ENCODE measurements at places on chromosomes 1 and 21.

DNA sequence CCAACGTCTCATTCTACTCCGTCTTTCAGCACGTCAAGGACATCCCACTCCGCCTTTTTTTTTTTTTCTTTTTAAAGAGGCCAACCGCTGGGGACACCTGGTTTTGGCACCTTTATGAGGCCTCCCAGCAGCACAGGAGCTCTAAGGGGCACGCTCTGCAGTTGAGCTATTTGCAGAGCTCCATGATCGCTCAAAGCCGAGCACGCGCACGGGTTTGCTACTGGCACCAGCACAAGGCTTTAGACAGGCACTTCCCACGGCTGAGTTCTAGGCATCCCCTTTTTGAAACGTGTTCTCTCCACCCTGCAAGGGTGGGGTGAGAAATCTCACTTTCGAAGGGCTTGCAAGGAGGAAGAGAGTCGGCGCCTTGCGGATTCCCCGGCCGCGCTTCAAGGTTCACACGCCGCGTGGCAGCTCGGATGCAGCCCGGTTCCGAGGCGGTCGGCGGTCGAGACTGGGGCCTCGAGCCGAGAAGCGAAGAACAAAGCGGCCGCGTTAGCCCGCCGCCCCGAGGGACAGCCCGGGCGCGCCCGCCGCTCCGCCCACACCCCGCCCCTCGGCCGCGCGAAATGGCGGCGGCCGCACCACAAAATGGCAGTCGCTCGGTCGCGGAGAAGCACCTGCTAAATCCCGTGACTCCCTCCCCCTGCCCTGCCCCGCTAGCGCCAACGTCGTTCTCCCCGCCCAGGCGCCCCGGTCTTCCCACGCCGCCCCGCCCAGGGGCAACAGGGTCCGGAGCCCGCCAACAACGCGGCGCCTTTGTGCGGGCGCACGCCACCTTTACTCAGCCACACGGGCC is 12.9 kb upstream of the SPEN start:
- peak; percentile 65 for DNase-seq

- DNase-seq: no peak
Measured at GRCh38 chr1:84108900-84109578, 35.0 kb upstream of the PRKACB start.

DNA sequence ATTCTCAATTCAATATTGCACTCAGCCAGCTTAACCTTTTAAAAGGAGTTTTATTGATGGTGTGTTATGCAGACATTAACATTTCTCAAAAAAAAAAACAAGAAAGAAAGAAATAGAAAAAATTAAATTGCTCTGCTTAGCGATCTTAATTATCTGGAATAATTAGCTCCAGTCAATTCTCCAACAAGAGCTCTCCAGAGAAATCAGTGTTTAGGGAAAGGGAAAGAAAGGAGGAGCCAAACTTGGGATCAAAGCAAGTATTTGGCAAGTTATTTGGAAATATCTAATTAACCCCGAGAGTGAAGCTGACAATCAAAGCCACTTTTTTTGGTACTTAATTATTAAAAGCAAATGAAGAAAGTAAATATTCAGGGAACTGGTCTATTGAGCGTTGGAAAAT is 60.7 kb upstream of the CAMK1G start:
- DNase-seq: no peak

- DNase-seq: no peak
Measured at GRCh38 chr1:99727575-99728185, 38.8 kb downstream of the FRRS1 start.

DNA sequence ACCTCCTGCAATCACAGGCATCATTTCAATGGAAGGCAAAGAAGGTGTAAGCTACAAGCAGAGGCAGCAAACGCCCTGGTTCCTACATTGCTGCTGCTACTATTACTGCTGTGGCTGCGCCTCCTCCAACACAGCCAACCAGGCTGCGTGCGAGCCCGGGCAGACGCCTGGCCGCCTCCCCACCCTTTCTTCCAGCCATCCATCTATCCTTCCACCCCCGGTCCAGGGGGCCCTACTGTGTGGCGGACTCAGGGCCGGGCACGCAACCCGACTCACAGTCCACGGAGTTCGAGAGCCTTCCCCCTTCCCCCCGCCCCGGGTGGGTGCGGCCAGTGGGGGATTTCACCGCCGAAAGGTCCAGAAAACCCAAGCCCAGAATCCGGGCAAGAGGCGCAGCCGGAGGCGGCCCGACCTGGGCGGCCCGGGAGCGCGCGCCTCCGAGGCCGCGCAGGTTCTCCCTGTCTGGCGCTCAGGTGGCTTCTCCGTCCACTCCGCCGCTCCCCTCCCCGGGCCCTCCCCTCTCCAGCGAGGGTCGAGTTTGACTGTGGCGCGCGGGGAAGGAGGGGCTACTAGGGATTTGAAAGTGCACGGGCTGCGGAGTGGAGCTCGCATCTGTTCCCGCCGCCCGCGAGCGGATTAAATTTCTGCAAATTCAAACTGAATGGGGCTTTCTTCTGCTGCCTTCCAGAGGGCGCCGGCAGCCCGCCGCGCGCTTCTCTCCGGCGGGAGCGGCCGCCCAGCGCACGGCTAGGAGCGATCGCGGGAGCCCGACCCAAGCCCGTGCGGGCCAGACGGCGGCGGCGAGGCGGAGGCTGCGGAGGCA is at the start of gene HUNK:
HUNK (plus strand) TSS at position 569 of the 823 bp plus-strand sequence. CDS start 655 bp downstream, outside the sequence.
- no peak for DNase-seq

GRCh38 chr21:29064850-29065481 is 8.5 kb downstream of the CCT8 start:
- DNase-seq: no peak

GRCh38 chr1:67100833-67101232 is 33.9 kb downstream of the C1orf141 start:
- DNase-seq: no peak

- no peak for DNase-seq
Measured at GRCh38 chr1:56511364-56511763, 68.0 kb downstream of the PLPP3 start.

DNA sequence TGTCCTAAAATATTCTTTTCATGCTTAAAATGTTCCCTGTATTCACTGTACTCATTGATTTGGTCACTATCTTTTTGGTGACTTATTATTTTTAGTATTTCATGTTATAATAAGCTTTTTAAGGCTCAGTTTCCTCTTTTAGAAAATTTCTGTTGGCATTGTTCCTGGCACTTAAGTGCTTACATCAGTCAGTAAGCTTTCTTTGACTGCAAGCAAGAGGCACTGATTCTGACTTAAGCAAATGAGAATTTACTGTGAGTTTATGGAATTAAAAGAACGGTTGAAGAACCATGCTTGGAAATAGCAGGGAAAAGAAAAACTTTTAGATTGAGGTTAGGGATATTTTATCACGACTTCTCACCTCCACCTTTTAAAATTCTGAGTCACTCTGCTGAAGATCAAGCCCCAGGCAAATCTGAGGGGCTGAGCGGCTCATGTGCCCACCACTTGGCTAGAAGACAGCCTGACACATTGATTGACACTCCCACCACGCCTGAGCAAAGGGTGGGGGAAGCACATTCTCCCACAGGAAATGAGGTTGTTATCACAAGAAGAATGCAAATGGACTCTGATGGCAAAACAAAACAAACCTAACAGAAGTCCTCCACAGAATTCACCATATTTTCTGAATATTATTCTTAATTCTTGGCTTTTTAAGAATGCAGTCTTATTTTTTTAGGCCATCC is 102.8 kb downstream of the KCTD3 start:
- no peak for DNase-seq

DNA sequence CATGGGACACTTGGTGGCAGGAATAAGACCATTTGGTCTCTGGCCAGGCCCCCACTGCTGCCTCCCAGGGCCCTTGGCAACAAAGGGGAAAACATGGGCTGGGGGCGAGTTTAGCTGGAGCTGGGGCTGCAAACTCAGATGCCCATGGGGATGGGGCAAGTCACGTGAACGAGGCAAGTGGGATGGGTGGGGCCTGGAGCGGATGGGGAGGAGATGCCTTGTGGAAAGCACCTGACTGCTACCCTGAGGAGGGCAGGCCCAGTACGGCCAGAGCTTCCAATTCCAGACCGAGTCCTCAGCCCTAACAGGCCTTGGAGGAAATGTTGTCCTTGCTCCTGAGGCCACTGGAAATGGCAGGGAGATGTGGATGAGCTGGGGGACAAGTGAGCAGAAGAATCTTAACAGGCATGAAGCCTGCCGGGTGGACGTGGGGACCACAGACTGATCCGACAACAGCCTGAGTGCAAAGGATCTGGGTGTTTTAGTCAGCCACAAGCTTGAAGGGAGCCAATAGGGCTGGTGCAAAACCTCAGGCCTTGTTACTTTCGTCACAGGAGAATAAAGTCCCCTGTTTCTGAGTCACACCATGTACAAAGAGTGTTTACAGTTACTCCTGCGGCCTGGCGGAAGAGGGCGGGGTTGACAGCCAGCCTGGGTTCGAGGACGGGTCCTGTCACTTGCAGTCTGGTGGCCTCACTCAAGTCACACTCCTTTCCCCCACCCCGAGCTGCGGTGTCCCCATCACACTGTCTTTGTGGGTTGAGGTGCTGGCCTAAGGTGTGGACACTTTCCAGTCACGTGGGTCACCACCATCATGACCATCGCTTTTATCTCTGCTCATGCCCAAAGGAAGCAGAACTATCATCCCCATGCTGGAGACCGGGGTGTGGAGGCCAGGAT is 19.1 kb downstream of the RUNX3 start:
- DNase-seq: peak; percentile 53

- DNase-seq: no peak
Measured at GRCh38 chr1:229221106-229222019, 49.5 kb upstream of the RAB4A start.

- no peak for DNase-seq
Measured at GRCh38 chr1:8879922-8880676, 1.6 kb upstream of the ENO1 start.

GRCh38 chr1:110475362-110476027 is 24.5 kb downstream of the PROK1 start:
- DNase-seq: no peak

- no peak for DNase-seq
Measured at GRCh38 chr1:10475510-10475909, 760 bp downstream of the PEX14 start.

DNA sequence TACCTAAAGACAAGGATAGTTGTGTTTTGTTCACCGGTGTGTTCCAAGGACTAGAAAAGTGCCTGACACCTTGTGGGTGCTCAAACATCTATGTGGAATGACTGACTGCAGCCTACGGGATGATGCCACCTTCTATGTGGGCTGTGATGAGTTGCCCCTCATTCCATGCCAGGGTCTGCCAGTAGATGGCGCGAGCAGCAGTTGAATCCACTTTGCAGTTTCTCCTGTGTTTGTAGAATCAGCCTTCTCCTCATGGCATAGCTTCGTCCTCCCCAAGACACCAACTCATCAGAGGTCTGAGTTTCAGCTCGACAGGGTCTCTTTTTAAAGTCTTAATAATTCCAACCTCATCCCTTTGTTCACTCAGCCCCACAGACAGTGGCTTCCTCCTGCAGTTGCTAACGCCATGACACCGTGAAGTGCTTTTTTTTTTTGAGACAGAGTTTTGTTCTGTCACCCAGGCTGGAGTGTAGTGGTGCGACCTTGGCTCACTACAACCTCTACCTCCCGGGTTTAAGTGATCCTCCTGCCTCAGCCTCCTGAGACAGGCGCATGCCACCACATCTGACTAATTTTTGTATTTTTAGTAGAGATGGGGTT is 133.7 kb downstream of the CAPN8 start:
- DNase-seq: no peak

DNA sequence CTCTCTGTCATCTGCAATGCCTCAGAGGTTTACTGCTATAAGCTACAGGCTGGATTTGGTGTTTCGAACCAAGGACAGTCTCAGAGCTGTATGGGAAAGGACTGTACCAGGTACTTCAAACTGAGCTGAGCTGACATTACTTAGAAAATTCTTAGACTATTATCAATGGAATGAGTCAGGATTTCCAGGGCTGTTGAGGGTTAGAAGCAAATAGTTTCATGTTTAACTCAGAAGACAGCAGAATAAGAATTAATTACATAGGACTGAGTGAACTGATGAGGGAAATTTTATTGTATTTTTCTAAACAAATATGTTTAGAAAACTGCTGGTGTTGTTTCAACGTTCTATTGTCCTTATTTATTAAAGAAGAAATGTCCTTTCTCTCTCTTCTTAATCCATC is 74.3 kb upstream of the CAPZB start:
- no peak for DNase-seq

- DNase-seq: no peak
Measured at GRCh38 chr21:44969931-44970755, 30.3 kb downstream of the SLX9 start.

DNA sequence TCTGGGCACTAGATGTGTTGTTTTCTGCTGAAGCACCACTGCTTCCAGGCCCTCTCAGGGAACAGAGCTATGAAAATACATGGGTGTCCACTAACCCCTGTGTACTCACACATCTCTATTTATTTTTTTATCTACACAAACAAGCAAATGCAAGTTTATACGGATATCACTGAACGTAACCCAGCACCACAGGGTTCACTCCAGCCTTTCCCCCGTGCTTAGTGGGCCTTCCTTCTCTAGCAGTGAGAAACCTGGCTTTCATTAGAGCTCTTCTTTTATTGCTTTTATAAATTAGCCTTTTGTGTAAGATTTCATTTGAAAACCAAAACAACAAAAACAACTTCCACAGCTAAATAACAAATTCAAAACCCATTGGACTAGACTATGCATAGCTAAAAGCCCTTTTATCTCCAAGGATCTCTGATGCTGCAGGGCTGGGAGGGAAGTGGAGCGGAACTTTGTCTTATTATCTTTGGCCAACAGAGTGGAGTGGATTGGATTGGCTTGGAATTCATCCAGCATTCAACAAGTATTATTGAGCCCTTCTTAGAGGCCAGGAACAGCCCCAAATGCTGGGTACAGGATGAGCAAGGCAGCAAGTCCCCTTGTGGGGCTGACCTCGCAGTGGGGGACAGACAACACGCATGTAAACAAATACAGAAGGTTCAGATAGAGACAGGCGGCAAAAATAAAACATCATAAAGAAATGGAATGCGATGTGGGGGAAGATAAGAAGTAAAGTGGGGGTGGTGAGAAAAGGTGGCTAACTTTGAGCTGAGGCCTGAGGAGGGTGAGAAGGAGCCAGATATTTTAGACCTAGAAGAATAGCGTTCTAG is 371.8 kb upstream of the POU3F1 start:
- DNase-seq: no peak

- no peak for DNase-seq
Measured at GRCh38 chr1:66552829-66553228, 18.9 kb downstream of the SGIP1 start.

DNA sequence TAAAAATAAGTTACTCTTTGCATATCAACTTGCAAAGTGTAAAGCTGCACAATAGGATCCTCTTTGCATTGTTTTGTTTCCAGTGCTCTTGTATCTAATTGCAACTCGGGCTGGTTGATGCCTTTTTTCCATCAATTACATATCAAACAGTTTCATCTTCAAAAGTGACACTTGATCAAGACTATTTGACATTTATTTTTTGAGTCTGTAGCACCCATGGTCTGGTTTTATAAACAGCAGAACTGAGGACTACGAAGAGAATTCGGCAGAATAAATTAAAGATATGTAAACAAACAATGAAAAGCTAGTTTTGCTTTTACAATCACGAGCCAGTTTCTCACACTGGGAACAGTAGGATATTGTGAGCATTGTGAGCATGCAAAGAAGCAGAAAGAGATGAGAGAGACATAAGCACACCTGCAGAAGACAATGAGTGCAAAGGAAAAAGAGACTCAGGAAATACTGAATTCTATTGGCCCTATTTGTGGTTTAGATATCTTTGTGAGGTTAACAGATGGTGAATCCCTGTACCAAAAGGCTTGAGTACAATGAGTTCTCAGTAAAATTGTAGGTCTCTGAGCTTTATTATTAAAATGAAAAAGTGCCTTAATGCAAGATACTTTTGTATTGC is 45.4 kb downstream of the RPL5 start:
- DNase-seq: no peak

- no peak for DNase-seq
Measured at GRCh38 chr1:84282780-84283333, 18.7 kb upstream of the SAMD13 start.
